ENCODE measurements at places on chromosomes 6 and 20.

GRCh38 chr6:268394-268935 is 23.8 kb upstream of the DUSP22 start:
- DNase-seq = no peak

- no peak for DNase-seq
These were observed 32.0 kb upstream of the SPTLC3 start for GRCh38 chr20:12976720-12977309.

- no peak for DNase-seq
These were observed 10.9 kb downstream of the NINL start for GRCh38 chr20:25574411-25574810.

DNA sequence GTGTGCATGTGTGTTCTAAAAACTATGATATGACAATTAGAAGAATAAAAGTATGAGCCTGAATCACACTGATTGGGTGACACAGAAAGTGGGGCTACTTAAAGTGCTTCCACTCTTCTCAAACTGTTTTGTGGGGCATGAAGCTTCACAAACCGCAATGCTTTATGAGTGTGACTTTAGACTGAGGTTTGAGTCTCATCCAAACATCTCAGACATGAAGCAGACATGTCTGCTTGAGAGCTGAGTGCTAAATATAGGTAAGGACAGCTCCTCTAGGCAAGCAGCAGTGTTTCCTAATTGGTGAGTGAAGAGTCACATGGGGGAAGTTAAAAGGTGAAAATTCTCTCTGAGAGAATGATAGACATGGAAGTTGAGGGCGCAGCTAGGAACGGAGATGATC is 726.9 kb upstream of the CITED2 start:
- DNase-seq = peak; percentile 1

DNA sequence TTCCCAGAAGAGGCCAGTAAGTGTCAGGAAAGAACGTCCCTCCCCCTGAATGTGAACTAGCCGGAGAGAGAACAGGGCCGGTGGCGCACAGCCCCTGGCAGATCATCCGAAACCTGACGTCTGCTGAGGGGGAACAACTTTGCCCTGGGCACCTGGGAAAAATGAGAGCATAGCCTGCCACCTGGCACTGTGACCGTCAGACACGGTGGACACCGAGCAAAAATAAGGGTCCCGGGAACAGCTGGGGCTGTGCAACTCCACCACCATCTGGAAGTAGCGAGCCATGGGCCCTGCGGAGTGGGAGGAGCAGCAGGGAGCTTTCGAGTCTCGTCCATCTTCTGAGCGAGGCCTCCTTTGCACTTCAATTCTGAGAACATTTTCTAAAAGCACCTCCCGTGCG is 110.8 kb downstream of the EDN3 start:
- DNase-seq = no peak

- DNase-seq = peak; percentile 6
These were observed 793 bp downstream of the GMPR start for GRCh38 chr6:16238963-16239797.

DNA sequence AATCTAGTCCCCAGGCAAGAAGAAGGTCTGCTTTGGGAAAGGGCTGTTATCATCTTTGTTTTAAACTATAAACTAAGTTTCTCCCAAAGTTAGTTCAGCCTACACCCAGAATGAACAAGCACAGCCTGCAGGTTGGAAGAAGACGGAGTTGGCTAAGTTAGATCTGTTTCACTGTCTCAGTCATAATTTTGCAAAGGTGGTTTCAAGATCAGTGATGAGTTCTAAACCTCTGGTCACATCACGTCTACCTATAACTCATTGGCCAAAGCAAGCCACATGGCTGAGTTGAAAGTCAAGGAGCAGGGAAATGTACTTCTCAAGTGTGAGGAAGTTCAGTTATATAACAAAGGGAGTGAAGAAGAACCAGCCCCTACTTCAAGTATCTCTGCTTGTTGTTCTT is 50.5 kb upstream of the ECI2 start:
- DNase-seq = no peak

DNA sequence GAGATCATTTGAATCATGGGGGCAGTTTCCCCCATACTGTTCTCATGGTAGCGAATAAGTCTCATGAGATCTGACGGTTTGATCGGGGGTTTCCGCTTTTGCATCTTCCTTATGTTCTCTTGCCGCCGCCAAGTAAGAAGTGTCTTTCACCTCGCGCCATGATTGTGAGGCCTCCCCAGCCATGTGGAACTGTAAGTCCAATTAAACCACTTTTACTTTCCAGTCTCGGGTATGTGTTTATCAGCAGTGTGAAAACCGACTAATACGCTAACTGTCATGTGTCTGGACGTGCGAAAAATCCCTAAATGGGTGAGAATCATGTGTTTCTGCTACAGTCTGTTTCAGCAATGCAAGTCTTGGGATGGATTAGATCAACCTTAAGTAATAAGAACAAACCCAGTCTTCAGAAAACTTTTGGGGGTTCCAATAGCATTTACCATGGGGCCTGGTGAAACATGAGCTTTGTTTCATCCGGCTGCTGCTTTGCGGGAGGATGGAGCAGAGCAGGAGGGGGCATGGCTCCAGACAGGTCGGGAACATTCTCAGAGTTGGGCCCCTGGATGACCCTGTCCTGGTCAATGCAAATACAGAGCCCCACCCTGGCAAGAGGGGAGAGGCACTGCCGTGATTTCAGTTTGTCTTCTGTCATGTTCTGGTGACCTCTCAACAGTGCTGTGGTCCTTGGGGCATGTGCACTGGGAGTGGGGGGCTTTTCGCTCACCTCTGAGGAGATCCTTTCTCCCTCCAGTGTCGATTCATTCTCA is 41.5 kb downstream of the CTCFL start:
- no peak for DNase-seq

- DNase-seq = no peak
These were observed 102.2 kb upstream of the EXOC2 start for GRCh38 chr6:795046-795685.

DNA sequence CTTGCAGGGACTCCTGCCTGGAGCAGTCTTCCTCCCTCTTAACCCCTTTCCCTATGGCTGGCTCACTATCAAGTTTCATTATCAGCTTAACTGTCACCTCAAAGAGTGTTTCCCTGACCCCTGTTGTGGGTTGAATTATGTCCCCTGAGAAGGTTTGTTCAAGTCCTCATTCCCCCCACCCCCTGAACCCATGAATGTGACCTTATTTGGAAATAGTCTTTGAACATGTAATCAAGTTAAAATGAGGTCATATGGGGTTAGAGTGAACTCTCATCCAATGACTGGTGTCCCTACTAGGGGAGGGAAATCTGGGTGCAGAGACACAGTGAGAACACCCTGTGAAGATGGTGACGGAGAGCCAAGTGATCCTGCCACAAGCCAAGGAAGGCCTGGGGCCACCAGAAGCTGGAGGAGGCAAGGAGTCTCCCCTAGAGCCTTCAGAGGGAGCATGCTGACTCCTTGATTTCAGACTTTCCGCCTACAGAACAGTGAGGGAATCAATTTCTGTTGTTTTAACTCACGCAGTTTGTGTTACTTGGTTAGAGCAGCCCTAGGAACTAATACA is 165.2 kb upstream of the TOP1 start:
- no peak for DNase-seq

GRCh38 chr20:14049111-14049510 is 53.8 kb downstream of the MACROD2 start:
- DNase-seq = no peak

DNA sequence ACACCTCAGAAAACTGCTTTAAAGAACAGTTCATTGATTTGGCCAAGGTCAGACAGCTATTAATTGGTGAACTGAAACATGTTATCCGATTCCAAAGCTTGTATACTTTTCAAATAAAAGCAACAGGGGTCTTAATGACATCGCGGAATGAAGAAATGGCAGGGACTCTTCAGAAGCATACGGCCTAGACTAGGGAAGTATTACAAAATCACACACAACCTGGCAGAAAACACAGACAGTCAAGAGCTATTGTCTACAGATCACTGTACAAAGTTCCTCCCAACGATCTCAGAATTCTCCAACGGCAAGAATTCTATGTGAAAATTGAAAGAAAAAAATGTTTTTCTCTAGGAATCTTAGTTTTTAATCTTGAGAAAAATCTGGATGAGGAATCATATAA is 105.5 kb downstream of the PTPRK start:
- DNase-seq = no peak

DNA sequence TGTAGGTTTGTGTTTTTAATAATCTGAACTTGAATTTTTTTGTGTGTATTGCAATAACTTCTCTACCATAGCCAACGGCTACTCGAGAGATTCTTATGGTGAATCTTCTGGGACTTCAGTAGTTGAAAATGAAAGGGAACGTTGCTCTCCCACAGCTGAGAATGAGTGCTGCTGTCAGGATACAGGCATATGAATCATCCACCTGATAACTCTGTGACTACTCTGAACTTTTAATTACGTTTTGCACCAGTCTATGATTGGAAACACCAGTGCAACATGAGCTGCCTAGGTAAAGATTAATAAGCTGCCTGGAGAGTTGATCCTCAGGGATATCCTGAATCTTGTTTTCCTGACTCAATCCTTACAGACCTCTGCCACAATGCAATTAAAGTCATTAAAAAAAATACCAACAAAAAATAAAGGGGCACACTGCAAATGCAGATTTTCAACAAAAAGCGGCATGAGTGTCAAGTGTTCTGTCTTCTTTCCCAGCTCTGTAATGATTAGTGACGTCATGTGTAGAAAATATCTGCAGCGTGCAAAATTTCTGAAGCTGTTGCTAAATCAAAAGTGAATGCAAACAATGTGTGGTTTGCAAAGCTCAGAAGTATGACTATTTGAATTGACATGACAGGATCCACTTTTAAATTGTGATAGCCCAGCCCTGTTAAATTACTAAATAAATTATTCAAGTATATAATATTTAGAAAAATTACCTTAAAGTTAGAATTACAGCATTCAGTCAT is 432.2 kb downstream of the HTR1B start:
- DNase-seq = no peak

DNA sequence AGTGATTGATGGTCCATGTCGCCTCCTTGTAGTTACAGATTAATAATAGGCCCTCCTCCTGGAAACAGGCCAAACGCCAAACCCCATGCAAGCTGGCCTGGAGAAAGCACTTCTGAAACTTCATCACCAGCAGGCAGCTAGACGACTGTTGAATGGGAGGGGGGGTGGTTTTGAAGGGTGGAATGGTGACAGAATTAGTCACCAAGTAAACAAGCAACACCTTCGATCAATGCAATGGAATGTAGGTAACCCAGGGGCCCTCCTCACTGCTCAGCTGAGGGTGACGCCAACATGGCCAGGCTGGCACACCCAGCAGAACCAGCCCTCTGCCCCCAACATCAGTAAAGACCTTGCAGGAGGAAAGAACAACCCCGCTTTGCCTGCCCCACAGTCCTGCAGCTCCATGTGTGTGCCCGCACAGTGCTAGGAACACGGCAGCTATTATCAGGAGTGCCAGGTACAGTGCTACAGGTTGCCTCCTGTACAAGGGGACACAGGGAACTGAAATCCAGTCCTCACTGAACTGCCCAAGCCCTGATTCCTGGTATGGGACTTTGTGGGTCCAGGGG is 2.7 kb downstream of the BCAS1 start:
- peak; percentile 1 for DNase-seq

GRCh38 chr6:1766654-1767053 is 156.9 kb downstream of the FOXC1 start:
- DNase-seq = no peak

DNA sequence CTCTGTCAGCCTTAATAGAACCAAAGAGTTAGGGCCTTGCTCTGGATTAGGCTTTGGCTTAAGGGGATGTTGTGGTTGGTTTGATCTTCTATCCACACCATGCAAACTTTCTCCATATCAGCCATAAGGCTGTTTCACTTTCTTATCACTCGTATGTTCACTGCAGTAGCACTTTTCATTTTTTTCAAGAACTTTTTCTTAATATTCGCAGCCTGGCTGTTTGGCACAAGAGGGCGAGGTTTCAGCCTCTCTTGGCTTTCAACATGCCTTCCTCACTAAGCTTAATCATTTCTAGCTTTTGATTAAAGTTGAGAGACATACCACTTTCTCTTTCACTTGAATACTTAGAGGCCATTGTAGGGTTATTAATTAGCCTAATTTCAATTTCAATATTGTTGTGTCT is 193.1 kb downstream of the NRN1 start:
- DNase-seq = no peak

GRCh38 chr6:63305277-63305676 is 14.5 kb downstream of the LGSN start:
- DNase-seq = no peak

GRCh38 chr20:32820698-32821377 is 1.1 kb downstream of the MAPRE1 start:
- no peak for DNase-seq

GRCh38 chr6:155909710-155910109 is 454.1 kb upstream of the NOX3 start:
- DNase-seq = no peak

DNA sequence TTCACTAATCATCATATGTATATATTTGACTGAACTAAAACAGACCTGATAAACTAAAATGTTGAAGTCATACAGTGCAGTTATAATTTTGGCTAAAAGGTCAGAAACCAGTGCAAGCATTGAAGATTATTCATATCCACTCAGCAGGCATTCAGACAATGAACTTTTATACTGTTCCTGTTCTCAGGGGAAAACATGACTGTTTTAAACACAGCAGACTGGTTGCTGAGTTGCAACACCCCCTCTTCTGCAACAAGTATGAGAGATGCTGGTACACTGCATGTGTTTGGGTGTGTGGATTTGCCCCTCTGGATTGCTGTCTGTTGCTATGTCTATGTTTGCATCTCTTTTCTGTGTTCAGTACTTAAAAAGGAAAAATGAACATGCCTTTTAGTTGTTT is 206.8 kb downstream of the EYA4 start:
- no peak for DNase-seq

- DNase-seq = no peak
These were observed 170.6 kb downstream of the LY86 start for GRCh38 chr6:6758915-6759654.

GRCh38 chr6:163231356-163232014 is 183.0 kb upstream of the QKI start:
- DNase-seq = no peak

GRCh38 chr6:4178737-4179333 is 43.5 kb upstream of the ECI2 start:
- DNase-seq = no peak

GRCh38 chr6:118892355-118892991 is 1.5 kb upstream of the ASF1A start:
- no peak for DNase-seq

DNA sequence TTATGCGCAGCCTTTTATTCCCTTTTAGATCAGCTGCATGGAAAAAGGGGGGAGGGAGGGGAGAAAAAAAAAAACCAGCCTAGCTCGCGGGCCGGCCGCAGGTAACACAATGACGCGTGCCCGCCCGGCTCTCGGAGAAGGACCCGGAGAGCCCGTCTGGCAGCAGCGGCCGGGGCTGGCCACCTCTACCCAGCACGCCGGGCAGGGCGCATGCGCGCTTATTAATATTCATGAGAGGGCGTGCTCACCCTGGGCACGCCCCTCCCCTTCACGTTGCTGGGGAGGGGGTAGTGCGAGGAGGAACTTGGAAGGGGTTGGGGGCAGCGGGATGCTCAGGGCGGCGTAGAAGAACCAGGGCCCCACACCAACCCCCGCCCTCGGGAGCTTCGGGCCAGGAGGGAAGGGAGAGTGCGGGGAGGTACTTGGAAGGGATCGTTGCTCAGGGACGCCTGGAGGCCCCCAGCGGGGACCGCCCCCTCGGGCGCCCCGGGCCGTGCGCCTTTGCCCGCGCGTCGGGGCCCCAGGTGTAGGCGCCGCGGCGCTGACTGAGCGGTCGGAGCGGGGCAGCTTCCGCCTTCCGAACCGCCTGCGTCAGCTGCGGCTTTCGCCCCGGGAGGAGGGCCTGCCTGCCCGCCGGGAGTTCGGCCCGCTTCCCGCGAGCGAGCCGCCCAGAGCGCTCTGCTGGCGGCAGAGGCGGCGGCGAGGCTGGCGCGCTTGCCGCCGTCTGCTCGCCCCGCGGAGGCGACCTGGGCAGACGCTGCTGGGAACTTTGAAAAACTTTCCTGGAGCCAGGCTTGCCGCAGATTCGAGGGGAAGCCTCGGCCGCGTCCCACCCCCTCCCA is at the start of gene JAG1:
Gene JAG1, minus strand, starts transcription at position 158 of the 842 bp plus-strand sequence. CDS start 469 bp downstream, outside the sequence.
- peak; percentile 15 for DNase-seq
